ENCODE measurements at places on chromosomes 13 and 19.
A peak's percentile ranks its signal among the peaks of the same experiment; 100 is the strongest.

- no peak for DNase-seq
Observed at GRCh38 chr19:10069046-10069445, 17.1 kb upstream of the SHFL start.

GRCh38 chr13:42076309-42076713 is 27.9 kb downstream of the DGKH start:
- DNase-seq = no peak

DNA sequence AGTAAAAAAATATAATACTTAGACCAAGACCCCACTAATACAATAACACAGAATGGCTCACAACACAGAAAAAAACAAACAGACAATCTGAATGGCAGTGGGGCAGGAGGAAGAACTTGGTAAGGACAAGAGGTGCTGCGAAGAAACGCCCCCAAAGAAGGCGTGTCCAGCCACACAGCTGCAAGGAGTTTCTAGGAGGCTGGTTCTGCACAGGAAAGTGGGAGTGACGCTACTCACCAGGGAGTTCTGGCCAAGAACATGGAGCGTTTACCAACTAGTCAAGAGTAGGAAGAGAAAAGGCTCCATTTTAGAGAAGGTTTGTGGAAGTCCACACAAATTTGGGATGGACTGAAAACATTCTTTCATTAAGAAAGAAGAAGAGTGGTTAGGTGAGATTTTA is 95.3 kb upstream of the SLC15A1 start:
- no peak for DNase-seq

- no peak for DNase-seq
Observed at GRCh38 chr13:56561327-56561726, 579.4 kb upstream of the PRR20A start.

DNA sequence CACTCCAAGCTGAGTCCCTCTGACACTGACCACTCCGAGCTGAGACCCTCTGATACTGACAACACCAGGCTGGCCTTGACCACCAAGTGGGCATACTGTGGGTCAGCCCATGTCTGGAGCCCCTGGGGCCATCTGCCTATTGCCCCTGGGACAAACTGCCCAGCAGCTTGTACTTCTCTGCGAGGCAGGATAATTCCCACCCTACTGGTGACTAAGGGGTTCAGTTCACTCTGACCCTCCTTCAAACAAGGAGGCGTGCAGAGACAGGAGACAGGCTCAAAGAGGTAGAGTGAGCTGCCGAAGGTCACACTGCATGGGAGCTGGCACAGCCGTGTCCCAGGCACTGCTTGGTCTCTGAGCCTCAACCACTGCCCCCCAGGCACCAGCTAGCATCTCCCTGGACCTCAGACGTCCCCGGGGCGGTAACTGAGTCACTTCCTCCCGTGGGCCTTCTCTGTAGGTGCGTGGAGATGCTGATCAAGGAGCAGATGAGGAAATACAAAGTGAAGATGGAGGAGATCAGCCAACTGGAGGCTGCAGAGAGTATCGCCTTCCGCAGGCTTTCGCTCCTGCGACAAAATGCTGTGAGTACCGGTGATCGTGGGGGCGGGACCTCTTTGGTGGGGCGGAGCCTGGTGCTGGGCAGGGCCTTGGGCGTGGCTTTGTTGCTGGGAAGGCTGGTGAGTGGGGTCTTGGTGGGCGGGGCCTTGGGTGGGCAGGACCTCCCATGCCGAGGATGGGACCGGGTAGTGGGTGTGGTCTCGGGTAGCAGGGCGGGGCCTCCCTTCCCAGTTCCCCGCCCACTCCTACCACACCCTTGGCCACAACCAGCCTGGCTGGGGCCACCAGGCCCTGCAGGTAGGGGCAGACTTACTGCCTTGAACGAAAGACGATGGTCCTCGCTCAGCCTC is 5.8 kb upstream of the USE1 start:
- peak; percentile 12 for DNase-seq

GRCh38 chr19:11813703-11814028 is 407 bp upstream of the ZNF440 start:
- DNase-seq = no peak

DNA sequence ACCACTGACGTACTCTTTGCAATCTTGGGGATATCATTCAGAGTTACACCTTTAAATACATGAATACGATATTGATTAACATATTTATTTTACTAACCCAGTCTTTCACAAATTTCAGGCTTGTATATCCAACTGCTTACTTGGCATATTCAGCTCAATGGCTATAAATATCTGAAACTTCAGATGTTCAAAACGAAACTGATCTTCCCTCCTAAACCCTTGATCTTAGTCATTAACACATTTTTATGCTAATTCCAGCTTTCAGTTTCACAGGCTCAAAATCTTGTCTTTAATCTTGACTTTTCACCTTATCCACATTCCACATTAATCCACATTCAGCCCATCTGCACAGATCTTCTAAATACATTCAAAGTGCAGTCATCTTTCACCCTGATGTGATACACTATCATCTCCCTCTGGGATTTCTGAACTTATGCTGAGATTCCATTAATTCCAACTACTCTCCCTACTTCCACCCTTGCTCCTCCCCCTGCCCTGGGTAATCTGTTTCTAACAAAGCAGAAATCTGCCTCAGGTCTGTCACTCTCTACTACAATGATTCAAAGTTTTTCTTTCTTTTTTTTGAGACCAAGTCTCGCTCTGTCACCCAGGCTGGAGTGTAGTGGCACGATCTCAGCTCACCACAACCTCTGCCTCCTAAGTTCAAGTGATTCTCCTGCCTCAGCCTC is 387.2 kb downstream of the GPC5 start:
- no peak for DNase-seq

- no peak for DNase-seq
Observed at GRCh38 chr19:35739275-35740107, 2.8 kb downstream of the IGFLR1 start.

- DNase-seq = no peak
Observed at GRCh38 chr19:398719-399118, 10.2 kb downstream of the C2CD4C start.

DNA sequence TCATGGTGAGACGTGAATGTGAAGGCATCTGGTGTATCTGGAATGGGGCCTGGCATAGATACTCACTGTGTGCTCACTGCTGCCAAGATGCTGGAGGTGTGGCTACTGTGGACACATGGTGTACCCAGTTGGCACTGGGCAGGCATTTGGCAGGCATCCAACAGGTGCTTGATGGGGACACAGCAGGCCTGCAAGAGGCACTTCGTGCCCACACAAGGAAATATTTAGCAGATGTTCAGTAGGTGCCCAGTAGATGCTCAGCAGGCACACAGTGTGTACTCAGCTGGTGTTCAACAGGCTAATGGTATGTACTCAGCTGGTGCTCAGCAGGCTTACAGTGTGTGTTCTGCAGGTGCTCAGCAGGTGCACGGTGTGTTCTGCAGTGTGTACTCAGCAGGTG is 14.2 kb downstream of the CRTC1 start:
- peak; percentile 94 for DNase-seq

DNA sequence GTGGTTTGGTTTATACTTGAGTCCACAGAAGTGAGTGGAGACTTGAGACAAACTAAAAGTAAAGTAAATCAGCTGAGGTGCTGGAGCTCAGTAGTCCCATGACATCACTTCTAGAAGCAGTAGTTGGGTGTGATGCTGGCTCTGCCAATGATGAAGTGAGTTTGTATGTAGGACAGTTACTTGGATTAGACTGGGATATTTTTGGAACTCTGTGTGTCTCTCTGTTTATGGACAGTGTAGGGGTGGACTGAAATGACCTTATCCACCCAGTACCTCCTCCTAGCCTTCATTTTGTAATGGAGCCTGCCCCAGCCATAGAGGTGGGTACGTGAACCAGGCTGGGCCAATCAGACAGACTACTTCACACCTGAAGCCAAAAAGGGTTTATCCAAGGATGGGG is 52.2 kb downstream of the POLR1D start:
- no peak for DNase-seq

Data from DMS153 (cell line).